Activated T-cell treated with anti-CD3 and anti-CD28 coated beads, Interleukin-2, amount 50 U/mL, for 48 hours (primary cell): ENCODE measurements at places on chromosomes 16 and 17.

- no peak for DNase-seq
Measured at GRCh38 chr17:14298221-14298946, 2.5 kb upstream of the HS3ST3B1 start.

- no peak for DNase-seq
Measured at GRCh38 chr16:84604477-84605013, 13.3 kb downstream of the COTL1 start.

DNA sequence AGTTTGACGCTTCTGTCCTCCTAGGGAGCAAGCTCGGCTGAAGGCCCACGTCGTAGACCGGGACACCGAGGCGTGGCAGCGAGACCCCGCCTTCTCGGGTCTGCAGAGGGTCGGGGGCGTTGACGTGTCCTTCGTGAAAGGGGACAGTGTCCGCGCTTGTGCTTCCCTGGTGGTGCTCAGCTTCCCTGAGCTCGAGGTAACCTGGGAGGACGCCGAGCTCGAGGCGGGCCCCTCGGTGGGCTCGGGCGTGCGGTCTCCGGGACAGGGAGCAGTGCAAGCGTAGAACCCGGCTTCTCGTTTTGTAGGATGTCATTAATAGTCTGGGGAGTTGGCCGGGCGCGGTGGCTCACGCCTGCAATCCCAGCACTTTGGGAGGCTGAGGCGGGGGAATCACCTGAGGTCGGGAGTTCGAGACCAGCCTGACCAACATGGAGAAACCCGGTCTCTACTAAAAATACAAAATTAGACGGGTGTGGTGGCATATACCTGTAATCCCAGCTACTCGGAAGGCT, 715 bp downstream of the ENDOV start:
- no peak for DNase-seq

DNA sequence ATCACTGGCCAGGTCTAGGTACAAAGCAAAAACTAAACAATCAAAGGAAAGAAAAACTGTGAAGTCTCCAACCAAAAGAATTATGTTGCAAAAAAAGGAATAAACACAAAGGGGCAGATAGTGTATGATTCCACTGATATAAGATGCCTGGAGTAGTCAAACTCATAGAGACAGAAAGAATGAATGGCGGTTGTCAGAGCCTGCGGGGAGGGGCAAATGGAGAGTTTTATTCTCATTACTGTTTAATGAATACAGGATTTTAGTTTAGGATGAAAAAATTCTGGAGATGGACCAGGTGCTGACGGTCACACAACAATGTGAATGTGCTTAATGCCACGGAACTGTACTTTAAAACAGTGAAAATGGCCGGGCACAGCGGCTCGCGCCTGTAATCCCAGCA, 20.7 kb downstream of the STAT5B start:
- DNase-seq = no peak

DNA sequence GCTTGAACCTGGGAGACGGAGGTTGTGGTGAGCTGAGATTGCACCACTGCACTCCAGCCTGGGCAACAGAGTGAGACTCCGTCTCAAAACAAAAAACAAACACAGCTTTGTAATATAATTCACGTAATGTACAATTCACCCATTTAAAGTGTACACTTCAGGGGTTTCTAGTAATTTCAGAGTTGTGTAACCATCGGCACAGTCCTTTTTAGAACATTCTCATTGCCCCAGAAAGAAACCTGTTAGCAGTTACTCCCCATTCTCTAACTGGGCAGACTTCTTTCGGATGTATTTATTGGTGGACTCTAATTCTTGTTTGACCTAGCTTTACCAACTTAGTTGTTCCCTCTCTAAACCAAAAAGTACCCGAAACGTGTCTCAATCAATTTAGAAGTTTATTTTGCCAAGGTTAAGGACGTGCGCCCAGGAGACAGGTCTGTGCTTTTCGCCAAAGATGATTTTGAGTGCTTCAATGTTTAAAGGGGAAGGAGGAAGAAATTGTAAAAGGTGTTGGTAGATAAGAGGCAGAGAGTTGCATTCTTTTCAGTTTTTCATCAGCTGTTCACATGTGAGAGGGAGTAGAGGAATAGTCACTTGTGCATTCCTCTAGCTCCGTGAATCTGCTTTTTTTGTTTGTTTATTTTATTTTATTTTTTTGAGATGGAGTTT, 175.3 kb downstream of the PRKCA start:
- DNase-seq = no peak
